ENCODE measurements at places on chromosomes 7 and 10. TPM values are rescaled to one million over a fixed set of nuclear protein-coding genes. Genes with fewer than 3 reads are reported as not detected.

GIMAP4 gene
- total RNA-seq, result 37.9 TPM

FGFBP3 gene
- 1.7 TPM for total RNA-seq

TFPI2 gene
- 5.9 TPM for total RNA-seq

CRTAC1 gene
- total RNA-seq, result 7.9 TPM

TMEM60 gene
- 12.7 TPM for total RNA-seq

DNA sequence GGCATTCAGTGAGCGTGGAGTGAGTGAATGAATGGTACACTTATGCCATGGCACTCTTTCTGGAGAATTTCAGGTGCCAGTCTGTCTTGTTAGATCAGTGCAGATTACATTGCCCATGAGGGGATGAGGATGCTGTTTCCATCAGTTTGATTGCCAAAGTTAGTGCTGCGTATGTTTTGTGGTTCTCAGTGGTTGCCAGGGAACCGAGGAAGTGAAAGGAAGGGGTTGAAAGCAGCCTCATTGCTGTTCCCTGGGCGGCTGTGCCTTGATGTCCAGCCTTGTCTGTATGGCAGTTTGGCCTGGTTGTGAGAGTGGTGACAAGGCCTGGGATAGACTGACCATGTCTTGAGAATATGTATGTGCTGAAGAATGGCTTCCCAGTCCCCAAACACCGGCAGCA lies 30.2 kb downstream of the WBP1L start:
- no peak for DNase-seq

DNA sequence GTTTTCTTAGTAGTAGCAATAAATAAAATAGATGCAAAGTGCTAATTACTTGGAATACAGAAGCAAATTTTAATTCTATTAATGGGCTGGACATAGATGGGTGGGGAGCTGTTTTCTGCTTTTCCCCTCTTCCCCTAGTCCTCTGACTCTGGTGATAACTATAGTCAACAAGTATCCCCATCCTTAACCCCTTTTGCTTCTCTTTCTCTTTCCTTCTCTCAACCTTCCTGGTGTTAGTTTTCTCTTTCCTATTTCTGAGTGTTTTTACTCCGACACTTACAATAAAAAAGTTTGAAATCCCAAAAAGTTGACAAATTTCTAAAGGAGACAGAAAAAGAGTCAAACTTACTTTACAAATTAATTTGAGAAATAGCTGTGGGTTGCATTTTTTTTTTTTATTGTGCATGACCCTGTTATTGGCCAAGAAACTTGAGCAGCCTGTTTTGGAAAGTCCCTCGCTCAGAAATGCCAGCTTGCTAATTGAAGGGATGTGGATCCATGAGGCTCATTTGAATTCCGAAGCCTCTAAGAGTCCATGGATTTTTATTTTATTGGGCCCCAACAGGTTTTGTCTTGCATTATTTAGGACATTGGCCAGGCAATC lies 2.4 kb downstream of the FAS start:
- no peak for DNase-seq

DNA sequence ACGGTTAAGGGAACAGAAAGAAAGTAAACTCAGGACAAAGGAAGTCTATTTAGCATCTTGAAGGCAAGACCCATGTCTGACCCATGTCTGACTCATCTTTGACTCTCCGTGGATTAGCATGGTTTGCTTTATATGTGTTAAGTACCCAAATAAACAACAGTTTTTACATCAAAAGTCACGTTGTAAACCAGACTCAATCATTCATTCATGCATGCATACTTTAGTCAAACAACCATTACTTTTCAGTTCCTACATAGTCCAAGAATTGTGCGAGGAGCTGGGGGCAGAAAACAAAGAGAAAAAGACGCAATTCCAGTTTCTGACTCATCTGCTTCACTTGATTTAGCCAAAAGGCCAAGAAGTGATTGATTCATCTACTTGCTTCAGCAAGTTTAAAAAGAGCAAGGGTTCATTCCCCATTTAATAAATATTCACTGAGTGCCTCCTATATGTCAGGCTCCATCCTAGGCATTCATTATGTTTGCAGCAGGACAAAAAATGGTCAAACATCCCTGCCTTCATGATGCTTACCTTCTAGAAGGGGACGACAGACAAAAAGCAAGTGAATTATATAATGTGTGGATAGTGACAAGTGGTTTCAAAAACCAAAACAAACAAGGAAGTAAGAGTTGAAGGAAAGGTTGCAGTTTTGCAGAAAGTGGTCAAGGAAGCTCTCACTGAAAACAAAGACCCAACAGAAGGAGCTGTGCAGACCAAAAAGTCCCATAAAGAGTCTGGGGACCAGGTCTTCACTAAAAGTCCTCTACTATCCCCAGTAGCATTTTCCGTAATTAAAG lies 116.2 kb downstream of the FAM107B start:
- DNase-seq, result no peak

GRCh38 chr7:134752006-134752760 lies 27.3 kb upstream of the CALD1 start:
- DNase-seq, result no peak

GRCh38 chr7:139696552-139696951 lies 81.2 kb downstream of the HIPK2 start:
- DNase-seq, result no peak

DNA sequence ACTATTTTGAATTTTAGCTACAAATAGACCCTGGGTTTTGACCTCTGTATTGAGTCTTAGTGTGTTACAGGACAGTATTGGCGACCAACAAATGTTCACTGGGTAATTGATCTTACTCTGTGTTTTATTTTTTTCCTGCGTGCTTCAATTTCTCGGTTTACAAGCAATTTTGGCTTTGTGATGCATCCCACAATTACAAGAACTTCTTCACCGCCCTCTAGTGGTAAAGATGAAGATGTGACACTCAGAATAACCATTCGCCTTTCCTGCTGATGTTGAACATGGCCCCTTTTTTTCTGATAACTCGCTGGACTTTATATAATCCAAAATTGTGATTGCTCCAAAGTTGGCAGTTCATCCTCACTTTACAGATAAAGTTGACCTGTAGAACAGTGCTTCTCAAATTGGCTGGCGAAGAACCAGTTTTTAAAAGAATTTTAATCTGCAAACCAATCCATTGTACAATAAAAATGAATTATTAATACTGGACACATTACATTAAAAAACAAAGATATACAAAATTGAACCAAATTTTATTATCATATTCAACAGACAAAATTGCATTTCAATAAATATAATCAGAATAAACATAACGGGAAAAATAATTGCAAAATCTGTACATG lies 20.2 kb upstream of the SMC3 start:
- no peak for DNase-seq

DNA sequence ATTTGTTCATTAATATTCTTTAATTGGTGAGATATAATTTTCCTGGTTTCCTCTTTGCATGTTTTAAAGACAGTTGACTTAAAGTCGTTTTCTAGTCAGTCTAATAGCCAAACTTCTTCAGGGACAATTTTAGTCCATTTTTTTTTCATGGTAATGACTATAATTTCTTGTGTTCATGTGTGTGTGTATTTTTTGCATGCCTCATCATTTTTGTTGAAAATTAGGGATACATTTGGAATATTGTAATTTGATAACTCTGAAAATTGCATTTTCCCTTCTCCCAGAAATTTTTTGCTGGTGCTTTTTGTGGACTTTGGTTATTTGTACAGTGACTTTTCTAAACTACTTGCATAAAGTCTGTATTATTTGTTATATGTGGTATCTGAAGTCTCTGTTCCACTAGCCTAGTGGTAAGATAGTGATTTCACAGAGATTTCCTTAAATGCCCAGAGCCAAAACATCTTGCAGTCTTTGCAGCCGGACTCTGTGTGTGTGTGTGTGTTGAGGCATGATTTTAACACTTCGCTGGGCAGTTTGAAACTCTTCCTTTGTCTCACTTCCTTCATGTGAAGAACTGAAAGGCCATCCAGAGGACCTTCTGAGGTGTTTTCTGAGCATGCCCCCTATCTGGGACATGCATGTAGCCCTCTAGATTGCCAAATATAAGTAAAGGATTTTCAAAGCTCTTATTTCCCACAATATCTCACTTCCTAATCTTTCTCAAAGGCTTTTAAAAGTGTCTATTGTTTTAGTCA lies 40.9 kb upstream of the ZNF365 start:
- no peak for DNase-seq

DNA sequence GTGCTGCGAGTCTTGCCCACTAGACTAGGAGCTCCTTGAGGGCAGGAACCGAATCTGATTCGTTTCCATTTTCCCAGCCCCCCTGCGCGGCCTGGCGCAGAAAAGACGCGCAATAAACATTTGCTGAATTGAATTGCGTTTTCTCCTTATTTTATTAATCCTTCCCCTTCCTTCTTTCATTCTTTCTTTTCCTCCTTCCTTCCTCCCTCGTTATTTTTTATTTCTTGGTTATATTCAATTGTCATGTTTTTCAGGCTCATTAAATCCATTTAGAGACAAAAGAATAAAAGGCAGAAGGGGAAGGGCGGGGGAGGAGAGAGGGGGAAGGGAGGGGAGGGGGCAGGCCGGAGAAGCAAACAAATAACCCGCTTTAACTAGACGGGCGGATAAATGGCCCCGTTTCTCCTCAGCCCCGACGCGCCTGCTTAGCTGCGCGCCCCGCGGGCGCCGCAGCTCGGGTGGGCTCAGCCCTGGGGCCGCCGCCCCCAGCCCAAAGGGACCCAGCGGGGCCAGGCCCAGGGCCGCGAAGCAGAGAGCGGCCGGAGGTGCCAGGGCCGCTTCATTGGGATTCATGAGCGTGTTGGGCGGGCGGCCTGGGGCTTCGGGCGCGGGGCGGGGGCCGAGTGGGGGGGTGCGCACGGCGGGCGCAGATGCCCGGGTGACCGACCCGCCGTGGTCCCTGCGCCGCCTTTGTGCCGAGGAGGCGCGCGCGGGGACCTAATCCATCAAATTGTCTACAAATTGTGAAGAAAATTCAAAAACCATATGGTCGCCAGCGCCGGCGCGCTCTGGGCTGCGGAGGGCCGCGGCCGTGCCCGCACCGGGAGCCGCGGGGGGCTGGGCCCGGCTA lies 5.0 kb downstream of the LBX1 start:
- DNase-seq, result no peak

Data from aorta (tissue), 5 donors.